Motor neuron (in vitro differentiated cells): ENCODE measurements at places on chromosomes 7 and 10. TPM values are rescaled to one million over a fixed set of nuclear protein-coding genes. Genes with fewer than 3 reads are reported as not detected.

Gene RGR
- total RNA-seq = 0.63 and 1.0 TPM in 2 replicates

Gene PRLHR
- 0.17 and 0.18 TPM in 2 replicates for total RNA-seq

DNA sequence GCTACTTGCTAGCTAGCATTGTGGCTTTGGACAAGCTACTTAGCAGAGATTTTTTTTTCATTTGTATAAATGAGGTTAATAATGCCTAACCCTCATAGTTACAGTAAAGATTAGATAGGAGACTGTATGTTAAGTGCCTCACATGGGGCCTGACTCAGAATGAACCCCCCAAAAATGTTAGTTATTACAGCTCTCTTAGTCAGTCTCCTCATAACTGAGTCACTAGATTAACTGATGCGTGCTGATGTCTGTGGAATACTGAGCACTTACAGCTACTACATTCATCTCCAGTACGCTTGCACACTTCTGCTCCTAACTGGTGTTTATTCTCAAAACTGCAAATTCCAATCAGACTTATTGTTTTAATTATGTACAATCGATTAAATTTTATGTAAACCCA lies 315.3 kb downstream of the SNX13 start:
- no peak for ATAC-seq

Gene HMX2
- total RNA-seq = not detected in 2 replicates

DNA sequence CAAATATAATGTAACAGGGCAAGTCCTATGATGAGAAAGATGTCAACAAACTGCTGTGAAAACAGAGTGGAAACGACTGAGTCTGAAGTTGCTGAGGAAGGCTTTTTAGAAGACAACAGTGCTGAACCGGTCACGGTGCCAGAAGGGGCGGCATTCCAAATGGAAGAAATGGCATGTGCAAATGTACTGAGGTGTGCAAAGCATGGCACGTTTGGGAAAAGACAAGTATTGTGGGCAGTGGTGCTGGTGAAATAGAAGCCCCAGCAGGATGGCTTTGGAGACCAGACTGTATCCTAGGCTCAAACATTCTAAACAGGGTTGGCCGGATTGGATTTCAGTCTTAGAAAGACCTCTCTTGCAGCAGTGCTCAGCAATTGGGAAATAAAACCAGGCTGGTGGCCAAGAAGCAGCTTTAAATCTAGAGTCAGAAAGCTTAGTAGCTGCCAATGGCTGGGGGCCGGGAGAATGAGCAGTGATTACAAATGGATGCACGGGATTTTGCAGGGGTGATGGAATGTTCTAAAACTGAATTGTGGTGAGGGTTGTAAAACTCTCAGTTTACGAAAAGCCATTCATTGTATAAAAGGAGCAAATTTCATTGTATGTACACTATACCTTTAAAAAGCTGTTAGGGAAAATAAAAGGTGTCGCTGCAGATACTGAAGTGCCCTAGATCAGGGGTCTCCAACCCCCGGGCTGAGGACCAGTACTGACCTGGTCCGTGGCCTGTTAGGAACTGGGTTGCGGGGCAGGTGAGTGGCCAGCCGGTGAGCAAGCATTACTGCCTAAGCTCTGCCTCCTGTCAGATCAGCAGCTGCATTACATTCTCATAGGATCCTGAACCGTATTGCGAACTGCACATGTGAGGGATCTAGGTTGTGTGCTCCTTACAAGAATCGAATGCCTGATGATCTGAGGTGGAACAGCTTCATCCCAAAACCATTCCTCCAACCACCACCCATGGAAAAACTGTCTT lies 141.6 kb downstream of the HIBADH start:
- no peak for ATAC-seq

DNA sequence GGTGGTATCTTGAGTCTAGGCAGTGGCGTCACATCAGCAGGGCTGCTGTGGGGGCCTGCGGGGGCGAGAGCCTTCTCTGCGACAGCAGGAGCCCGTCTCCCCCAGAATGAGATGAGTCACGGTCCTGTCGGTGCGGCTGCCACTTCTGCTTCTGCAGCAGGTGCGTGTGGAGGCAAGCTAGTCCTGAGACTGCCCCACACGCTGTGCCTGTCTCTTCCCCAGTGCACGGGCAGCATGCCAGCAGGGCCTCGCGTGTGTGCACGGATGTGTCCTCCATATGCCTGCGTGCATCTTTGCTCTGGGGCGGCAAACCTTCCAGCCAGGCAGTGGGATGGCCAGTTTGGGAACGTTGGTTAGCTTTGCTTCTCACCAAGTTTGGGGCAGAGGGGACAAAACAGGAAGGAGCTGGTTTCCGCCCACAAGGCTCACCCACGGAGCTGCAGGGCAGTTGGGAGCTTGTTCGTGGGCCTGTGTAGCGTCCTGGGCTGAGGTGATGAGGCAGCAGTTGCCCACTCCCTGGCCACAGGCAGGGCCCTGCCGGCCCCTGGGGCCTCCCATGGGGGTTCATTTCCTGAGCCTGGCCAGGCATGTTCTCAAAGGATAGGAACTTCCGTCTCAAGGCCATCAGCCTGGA lies 60.8 kb upstream of the PPIF start:
- no peak for ATAC-seq

GRCh38 chr7:11281953-11282352 lies 308.3 kb downstream of the PHF14 start:
- no peak for ATAC-seq
